ENCODE measurements at places on chromosomes 2 and 18.

DNA sequence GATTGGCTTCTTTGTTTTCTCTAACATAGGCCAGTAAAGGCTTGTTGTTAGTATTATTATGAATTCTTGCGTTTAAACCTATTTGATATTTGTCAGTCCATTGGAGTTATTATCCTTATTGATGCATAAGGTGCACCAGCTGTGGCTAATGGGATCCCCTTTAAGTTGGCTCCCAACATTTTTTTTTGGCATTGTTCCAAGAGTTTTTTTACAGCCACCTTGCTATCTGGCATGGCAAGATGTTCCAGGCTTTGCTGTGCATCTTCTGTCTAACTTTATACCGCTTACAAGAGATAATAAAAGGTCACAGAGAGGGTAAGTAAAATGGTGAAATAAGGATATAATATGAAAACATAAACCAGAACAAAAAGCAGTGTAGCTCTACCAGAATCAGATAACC is 157.5 kb upstream of the TACR1 start:
- DNase-seq, result peak; percentile 73

GRCh38 chr2:204298404-204298803 is 246.9 kb upstream of the PARD3B start:
- DNase-seq, result no peak

GRCh38 chr2:51789918-51790317 is 758.0 kb upstream of the NRXN1 start:
- no peak for DNase-seq

- DNase-seq, result peak; percentile 69
Observed at GRCh38 chr2:217412721-217413120, 552.9 kb upstream of the TNP1 start.

- DNase-seq, result no peak
Observed at GRCh38 chr2:202824901-202825300, 46.7 kb downstream of the ICA1L start.

- no peak for DNase-seq
Observed at GRCh38 chr18:37489998-37490397, 75.6 kb downstream of the CELF4 start.

DNA sequence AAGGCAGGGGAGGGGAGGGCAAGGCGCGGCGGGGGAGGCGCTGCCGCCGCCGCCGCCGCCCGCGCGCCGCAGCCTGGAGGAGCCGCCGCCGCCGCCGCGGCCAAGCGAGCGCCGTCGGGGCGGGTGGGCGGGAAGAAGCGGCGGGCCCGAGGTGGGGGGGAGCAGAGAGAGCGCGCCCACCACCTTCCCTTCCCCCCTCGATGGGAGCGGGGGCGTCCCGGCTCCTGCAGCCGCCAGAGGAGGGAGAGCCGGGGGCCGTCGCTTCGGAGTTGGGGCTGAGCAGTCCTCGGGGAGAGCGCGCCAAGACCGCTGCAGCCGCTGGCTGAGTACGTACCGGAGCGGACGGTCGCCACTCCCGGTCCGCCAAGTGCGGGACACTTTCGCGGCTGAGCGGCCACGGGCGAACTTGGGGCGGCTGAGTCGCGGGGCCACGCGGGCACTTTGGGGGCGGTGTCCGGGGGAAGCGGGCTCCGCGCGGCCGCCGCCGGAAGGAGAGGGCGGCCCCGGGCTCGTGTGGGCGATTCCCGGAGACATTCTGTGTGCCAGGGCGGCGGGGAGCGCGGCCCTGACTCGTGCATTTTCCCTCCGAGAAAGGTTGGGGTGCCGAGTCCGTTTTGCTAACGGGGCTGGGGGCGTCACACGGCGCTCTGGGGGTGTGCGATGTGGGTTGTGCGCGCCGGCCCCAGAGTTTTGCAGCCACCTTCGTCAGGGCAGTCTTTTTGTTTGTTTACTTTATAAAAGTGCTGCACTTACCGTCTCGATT is at the start of gene NAB1:
TSS of gene NAB1 (plus strand) at position 49 of the 763 bp plus-strand sequence. CDS start 10,094 bp downstream, outside the sequence.
- DNase-seq, result peak; percentile 63

DNA sequence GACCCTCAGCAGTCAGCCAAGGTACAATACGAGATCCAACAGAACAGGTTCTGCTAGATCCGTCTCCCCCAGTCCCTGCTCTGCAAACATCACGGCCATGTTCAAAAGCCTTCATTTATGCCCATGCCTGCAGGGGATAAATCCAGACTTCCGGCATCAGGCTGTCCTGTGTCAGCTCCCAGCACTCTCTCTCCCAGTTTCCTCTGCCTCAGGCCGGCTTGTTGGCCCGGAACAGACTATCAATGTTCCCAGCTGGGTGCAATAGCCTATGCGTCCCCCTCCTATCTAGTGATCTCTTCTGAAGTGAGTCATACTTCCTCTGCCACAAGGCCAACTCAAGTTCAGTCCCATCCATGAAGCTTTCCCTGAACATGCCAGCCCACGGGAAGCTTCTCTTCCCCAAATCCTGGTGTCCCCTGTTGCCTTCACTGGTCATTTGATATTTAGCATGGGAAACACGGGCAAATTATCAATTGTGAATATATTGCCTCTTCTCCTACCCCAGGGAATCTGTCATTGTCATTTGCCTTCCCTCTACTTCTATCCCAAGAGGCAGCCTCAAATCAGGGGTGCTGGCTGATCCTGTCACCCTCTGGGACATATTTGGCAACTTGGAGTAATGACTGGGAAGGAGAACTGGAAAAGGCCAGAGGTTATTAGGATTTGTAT is 51.1 kb downstream of the CAPN13 start:
- no peak for DNase-seq

- no peak for DNase-seq
Observed at GRCh38 chr2:3492951-3493614, 26.2 kb downstream of the ADI1 start.

DNA sequence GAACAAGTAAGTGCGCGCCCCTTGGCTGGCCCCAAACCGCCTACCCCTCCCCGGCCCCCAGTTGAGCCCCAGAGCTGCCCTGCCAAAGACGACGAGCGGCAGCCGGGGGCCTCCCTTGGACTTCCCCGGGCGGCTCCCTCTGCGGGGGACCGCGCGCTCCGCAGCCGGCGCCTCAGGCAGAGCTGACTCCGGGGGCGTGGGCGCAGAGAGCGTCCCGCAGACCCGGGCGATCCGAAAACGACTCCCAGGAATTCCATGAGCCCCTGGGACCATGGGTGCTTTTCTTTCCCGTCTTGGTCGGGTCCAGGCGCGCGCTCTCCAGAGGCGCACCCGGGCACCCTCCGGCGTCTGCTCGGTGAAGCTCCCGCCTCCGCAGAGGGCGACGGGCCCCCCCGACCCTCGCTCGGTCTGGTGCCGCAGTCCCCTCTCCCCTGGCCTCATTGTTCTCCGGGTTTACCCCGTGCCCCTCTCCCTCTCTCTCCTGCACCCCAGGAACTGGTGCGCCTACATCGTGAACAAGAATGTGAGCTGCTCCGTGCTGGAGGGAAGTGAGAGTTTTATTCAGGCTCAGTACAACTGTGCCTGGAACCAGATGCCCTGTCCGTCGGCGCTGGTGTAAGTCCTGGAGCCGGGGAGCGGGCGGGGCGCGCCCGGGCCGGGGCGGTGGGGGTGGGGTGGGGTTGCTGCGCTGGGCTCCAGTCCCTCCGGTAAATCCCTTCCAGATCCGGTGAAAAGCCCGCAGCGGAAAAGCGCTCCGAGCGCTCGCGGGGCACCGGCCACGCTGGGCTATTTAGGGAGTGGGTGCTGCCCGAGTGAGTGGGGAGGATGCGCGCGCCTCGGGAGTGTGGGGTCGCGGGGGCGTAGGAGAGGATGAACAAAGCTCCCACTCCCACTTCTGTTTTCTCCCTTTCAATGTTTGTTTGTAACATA is 776 bp downstream of the EMILIN2 start:
- DNase-seq, result no peak

DNA sequence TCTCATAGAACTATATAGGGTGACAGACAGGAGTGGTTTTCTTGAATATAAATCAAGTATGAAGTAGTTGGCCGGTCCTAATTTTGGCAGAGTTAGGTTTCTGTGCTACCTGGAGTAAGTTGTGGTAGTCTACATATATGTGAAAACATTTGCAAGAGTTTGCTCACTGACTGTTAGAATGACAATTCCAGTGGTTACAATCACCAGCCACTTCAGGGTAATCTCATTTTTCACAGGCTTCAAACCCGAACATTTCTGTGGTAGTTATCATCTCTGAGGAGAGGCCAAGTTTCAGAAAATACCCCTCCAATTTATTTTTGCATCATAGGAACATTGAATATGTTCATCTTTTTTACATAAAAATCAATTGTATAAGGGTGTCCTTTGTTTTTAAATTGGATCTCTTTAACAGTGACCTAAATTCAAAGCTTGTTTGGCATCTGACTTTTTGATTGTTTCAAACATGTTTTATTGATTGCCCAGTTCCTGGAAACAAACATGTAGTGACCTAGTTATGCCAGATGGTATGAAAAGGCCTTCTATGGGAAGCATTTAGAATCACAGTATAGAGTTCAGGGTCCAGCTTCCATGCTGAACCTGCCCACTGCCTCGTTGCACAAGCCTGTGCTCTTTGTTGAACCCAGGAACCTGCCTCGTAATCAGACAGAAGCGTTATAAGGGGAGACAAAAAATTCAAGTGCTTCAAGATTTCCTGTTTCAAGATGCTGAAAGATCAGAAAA is 250.6 kb downstream of the LTBP1 start:
- DNase-seq, result no peak

GRCh38 chr2:230569298-230569697 is 143.3 kb upstream of the CAB39 start:
- no peak for DNase-seq

GRCh38 chr2:239475161-239476028 is 74.6 kb upstream of the HDAC4 start:
- no peak for DNase-seq

DNA sequence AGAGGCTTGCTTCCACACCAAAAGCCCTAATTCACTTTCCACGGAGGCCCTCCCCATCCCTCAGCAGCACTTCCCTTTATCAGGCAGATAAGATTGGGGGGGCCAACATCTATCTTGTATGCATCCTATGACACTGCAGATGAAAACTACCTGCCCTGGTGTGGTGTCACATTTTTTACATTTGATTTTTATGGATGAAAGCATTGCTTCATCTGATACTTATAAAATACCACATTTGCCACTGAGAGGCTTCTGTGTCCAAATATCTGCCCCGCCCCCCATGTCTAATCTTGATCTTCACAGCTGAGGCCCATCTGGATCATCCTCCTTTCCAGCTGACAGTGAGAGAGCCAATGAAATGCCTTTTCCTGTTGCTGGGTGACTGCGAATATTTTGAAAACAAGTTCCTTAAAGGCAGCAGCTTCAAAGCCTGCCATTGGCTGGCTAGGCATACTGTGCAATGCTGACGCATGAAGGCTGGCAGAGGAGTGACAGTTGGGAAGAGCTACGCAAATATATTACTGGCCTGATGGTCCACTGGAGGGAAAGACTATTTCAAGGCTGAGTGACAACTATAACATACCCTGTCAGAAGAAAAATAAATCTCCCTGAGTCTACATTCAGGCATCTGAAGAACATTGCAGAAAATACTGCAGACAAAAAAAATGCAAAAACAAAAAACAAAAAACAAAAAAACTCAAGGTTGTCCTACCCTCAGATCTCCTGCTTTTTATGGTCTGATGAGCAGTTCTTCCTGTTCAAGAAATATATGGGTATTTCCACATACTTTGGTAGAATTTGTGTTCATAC is 318.7 kb downstream of the PDE11A start:
- peak; percentile 80 for DNase-seq

DNA sequence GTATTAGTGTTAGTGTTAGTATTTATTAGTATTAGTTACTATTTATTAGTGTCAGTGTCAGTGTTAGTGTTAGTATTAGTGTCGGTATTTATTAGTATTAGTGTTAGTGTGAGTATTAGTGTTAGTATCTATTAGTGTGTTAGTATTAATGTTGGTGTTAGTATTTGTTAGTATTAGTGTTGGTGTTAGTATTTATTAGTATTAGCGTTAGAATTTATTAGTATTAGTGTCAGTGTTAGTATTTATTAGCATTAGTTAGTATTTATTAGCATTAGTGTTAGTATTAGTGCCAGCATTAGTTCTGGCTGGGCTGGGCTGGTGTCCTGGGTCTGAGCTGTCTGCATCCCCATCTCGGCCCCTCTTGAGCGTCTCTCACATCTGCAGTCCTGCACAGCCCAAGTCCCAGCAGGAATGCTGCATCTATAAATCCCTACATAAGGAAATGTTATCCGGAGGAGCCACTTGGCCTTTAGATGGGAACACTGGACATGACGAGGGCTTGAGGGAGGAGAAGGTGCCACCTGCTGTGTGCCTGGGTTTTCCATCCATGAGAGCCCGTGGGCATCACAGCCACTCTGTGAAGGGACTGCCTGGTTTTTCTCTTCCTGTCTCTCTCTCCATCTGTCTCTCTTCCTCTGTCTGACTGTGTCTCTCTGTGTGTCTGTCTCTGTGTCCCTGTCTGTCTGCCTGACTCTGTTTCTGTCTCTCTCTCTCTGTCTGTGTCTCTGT is 33.6 kb downstream of the TWIST2 start:
- no peak for DNase-seq

- peak; percentile 54 for DNase-seq
Observed at GRCh38 chr18:33507019-33507418, 66.5 kb upstream of the CCDC178 start.

GRCh38 chr2:157935378-157935906 is 59.3 kb upstream of the ACVR1 start:
- DNase-seq, result no peak

- DNase-seq, result peak; percentile 59
Observed at GRCh38 chr18:12882453-12883371, 1.3 kb downstream of the PTPN2 start.

Measured in NCI-H2171 treated with DMSO at 0.1 percent for 48 hours (cell line).